ENCODE measurements at places on chromosomes 6 and 20.

- DNase-seq: no peak
Observed at GRCh38 chr6:123594776-123595175, 42.0 kb downstream of the TRDN start.

- DNase-seq: no peak
Observed at GRCh38 chr6:100447081-100447899, 17.4 kb downstream of the SIM1 start.

GRCh38 chr6:446418-447366 lies 55.1 kb downstream of the IRF4 start:
- DNase-seq: peak; percentile 57

GRCh38 chr6:53931086-53931485 lies 136.3 kb downstream of the LRRC1 start:
- no peak for DNase-seq

- DNase-seq: no peak
Observed at GRCh38 chr20:5548902-5549599, 201.2 kb upstream of the SHLD1 start.

DNA sequence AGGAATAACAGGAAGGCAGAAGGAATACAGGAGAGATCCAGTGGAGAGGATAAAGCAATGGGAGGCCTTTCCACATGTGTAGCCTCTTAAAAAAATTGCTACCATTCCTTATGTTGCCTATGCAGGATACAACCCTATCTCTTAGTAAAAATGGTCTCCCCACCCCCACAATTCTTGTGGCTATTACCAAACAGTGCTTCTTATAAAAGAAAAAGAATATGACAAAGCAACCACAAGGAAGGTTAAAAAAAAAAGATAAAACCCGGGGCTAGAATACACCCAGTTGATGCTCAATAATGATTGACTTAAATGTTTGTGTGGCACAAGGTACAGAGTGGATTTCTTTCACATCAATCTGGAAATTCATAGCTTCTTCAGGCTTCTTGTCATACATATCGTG lies 250.9 kb downstream of the HIVEP2 start:
- DNase-seq: no peak

GRCh38 chr20:56945057-56945456 lies 316.0 kb downstream of the TFAP2C start:
- DNase-seq: no peak

- DNase-seq: no peak
Observed at GRCh38 chr20:37228082-37228481, 33.5 kb downstream of the GHRH start.

Measured in CD4-positive, alpha-beta T cell treated with Interferon alpha-2 for 1 hour (primary cell).